Effector CD4-positive, alpha-beta T cell (primary cell): ENCODE measurements at places on chromosomes 2 and 18.

GRCh38 chr2:136070913-136071312 lies 47.0 kb downstream of the CXCR4 start:
- no peak for DNase-seq

DNA sequence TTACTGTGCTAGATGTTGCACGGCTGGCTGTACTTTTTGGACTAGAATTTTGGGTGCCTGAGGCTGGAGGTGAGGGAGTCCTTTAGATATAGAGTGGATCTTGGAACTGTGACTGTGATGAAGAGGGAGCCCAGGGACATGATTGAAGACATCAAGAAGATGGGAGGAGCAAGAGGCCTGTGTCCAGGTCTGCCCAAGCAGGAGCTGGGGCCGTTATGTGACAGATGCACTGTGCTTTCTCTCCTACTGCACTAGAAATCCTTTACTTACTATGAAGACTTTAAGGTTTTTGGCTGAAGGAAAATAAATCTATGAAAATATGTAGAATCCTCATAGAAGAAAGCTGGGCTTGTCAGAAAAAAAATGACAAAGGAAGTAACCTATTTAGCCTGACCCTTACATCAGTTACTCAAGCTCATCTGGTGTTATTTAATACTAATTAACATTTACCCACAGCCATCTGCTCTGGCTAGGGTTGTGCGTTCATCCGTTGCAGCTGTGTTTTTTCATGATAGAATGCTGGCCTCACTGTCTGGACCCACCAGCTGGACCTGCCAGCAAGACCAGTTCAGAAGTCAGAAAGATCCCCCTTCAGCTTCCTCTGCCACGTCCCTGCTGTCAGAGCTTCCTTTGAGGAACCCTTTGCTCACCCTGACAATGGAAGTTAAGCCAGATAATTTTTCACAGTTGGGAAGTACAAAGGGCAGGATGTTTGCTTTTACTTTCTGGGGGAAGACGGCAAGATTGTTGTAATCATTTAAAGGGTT lies 16.7 kb downstream of the TSN start:
- DNase-seq, result no peak

GRCh38 chr2:239012228-239012627 lies 164.3 kb downstream of the TWIST2 start:
- no peak for DNase-seq

DNA sequence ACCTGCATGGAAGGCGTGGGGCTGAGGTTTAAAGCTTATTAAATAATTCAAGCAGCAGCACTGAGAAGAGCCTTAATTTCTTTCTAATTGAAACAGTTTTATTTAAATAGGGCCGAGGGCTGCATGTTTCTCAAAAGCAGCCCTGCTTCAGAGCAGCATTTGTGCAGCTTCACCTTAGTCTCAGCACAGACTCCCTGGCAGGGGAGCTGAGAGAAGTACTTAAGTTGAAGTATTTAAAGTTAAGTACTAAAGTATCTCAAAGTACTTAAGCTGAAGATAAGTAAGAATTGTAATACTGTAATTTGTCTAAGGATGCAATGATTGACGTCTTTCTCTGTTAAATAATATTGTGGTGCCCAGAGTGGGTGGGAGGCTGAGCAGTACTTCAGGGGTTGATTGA lies 31.4 kb downstream of the IMPA2 start:
- no peak for DNase-seq

- DNase-seq, result no peak
Measured at GRCh38 chr2:186645999-186646398, 47.9 kb upstream of the FAM171B start.

DNA sequence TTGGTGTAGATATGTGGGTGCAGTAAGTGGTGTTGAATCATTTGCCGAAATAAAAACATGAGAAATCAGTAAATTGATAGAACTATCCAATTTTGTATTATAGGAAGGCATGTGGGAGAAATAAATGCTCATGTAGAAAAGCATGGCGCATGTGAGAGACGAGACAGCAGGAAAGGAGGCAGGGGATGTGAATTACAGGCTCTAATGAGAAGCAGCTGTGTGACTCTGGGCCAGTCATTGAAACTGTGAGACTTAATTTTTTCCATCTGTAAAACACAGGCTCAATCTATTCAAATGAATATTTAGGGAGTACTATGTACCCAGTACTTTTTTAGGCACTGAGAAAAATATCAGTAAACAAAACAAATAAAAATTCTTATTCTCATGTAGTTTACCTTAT lies 42.6 kb upstream of the MAP3K20 start:
- no peak for DNase-seq

GRCh38 chr18:8619041-8619440 lies 9.8 kb downstream of the RAB12 start:
- no peak for DNase-seq

- no peak for DNase-seq
Measured at GRCh38 chr18:77043541-77044280, 88.9 kb downstream of the MBP start.

DNA sequence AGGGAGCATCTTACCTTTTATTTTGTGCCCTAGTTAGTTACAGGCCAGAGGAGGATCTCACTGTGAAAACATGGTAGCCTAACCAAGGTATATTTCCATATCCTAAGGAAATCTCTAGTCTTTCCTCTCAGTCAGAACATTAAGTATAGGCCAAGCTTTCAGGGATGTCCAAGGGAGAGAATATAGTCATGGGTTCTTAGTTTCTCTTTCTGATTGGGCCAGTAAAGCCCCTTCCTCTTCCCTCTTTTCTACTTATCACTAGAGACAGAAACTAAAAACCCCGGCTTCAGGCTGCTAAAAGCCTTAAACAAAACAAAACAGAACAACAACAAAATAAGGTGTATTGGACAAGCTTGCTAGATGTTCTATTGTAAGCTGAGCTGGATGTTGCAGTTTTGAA lies 44.3 kb upstream of the TNFRSF11A start:
- no peak for DNase-seq
